ENCODE measurements at places on chromosomes 12 and 14. TPM values are rescaled to one million over a fixed set of nuclear protein-coding genes. Genes with fewer than 3 reads are reported as not detected.

The FAM161B gene
- total RNA-seq: 3.1 TPM

The KLRD1 gene
- total RNA-seq: 2.4 TPM

The KRT73 gene
- not detected for total RNA-seq

The ITGB7 gene
- total RNA-seq: 2.8 TPM

The SERPINA10 gene
- total RNA-seq: not detected
